Activated naive CD4-positive, alpha-beta T cell treated with anti-CD3 and anti-CD28 coated beads, Interleukin-2, amount 50 U/mL, for 16 hours (primary cell): ENCODE measurements at places on chromosomes 2 and 18.

- no peak for DNase-seq
Observed at GRCh38 chr2:64840426-64840881, 148.7 kb upstream of the SLC1A4 start.

GRCh38 chr2:108806371-108807113 is 20.0 kb downstream of the CCDC138 start:
- DNase-seq = no peak

DNA sequence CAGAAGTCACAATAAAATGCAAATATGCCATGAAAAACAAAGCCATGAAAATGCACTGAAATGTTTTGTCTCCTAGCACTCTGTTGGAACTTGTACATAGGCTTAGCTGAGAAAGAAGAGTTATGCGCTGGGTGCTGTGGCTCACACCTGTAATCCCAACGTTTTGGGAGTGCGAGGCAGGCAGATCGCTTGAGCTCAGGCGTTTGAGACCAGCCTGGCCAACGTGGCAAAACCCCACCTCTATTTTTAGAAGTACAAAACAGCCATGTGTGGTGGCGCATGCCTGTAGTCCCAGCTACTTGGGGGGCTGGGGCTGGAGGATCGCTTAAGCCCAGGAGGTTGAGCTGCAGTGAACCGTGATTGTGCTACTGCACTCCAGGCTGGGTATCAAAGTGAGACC is 39.9 kb downstream of the IRS1 start:
- DNase-seq = no peak

DNA sequence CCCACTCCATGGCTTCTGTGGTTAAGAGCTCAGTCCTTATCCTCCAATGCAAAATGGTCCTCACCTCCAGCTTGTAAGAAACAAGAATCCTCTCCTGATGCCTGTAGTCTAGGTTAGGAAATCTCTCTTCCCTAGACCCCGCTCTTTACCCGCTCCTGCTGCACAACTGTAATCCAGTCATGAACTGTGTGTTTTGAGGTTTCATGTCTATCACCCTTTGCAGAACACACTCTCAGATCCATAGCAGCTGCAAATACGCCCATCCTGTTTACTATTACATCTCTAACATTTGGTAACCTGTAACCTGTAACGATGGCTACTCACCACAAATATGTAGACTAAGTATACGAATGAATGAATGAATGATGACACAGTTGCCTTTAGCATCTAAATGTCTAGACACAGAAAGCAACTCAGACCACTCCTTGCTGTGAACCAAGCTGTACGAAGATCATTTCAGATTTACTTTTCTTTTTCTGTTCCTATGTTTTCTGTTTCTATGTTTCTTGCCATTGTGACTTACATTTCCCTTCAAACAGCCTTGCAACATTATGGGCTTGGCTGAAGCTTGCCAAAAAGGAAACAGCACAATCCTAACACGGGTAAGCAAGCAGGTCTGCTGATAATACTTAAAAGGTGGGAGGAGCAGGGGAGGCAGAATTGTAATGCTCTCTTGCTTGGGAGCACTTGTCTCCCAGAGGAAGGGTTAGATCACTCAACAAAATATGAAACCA is 53.7 kb downstream of the EPHA4 start:
- no peak for DNase-seq

GRCh38 chr2:105645938-105646773 is 98.6 kb upstream of the NCK2 start:
- no peak for DNase-seq

DNA sequence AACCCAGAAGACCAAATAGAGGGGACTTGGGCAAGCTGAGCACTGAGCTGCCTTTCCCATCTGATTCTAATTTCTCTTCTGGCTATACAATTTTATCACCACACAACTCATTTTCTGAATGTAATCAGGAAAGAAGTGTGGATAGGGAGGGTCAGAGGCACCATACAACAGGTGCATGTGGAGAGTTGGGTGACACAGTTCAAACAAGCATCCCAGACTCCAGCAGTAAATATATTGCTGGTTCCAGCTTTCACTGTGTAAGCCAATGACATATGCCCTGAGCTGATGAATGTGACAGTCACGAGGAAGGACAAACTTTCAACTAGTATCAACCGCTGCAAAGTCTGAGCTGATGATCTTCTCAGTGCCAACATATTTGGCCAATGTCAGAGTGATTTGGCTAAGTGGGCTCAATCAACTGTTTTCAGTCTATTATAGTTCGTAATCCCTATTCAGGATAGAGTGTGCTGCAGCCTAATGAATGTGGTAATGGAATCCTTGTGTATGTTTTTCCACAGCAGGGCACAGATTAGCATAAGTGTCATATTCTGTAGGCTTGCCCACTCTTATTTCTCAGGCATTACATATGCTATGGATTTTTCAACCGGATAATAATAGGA is 109.9 kb upstream of the MEIS1 start:
- DNase-seq = no peak

GRCh38 chr2:12316476-12316875 is 400.3 kb upstream of the TRIB2 start:
- no peak for DNase-seq

GRCh38 chr2:33335516-33335915 is 140.9 kb upstream of the RASGRP3 start:
- DNase-seq = no peak

DNA sequence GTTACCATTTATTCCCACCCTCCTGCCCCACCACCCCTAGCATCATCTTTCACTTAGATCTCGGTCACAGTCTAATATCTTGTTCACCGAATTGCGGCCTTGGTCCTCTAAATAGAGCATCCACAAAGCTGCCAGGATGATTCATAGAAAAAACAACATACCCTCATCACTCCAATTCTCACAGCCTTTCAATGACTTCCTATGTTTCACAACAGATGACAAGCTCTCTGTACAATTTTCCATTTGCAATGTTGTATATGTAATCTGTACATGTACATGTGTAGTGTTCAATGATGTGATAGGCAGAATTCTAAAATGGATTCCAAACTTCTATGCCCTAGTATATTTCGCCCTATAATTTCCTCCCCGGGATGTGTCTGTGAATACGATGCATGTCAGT is 675.6 kb upstream of the CELF4 start:
- no peak for DNase-seq
